ENCODE measurements at places on chromosomes 6 and 20.

DNA sequence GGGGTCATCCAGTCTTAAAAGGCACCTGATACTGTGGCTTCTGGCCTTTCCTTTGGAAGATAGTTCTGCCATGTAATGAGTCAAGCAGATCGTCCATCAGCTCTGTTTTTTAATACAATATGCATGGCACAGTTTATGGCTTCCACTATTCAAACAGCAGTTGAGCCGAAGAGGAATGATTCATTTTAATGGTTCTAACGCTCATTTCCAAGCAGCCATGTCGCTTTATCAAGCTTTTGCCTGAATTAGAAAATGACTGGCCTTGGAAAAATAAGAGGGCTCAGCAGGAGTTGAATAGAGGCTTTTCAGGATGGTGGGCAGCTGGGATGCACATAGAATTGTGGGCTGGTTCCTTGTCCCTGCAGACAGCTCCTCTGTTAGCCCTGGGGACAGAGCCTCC lies 138.1 kb downstream of the SOBP start:
- DNase-seq, result no peak

DNA sequence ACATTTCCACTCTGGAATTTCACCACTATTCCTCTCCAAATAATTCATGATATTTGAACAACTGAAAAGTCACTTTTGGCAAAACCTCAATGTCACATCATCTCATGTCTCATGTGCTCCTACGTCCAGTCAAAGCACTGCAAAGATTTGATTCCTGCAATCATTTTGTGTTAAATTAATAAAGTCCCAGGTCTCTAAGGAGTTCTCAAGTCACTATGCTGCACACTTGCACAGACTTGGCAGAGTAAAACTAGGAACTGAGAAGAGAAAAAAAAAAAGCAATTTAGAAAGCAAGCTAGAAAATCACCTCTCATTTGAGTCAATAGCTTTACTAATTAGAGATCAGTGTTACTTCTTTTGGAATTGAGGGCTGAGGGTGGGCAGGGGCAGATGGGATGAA lies 11.2 kb downstream of the TBX18 start:
- DNase-seq, result no peak

DNA sequence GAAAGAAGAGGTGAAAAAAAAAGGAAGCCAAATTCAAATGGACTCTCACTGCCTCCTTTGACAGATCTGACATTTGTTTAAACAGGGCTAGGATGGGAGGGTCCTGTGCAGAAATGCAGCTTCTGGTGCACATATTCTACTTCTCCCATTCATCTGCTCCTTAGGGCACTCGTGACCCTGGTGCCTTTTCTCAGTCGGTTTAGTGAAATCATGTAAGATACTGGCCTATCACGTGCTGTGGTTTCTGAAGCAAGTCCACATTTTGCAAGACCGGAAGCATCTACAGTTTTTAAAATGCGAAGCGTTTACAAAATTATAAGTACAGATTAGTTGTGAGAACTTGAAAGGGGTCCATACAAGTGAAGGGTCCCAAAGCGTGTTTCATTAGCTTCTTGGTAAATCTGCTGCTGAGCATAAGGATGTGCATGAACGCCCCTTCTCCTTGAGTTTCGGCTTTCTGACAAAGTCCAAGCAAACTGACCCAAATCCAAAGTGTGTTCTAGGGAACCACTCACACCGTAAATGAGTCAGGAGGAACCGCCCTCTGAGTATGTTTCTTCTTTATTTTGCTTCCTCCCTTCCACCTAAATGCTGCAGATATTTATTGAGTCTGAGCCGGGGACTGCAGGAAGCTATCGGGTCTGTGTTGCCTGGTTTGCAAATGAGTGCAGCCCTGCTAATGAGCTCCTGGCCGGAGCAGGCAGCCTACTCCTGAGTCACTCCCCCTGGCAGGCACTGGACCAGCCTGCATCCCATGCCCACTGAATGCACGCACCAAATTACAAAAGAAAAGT lies 323.8 kb upstream of the JARID2 start:
- DNase-seq, result peak; percentile 68

DNA sequence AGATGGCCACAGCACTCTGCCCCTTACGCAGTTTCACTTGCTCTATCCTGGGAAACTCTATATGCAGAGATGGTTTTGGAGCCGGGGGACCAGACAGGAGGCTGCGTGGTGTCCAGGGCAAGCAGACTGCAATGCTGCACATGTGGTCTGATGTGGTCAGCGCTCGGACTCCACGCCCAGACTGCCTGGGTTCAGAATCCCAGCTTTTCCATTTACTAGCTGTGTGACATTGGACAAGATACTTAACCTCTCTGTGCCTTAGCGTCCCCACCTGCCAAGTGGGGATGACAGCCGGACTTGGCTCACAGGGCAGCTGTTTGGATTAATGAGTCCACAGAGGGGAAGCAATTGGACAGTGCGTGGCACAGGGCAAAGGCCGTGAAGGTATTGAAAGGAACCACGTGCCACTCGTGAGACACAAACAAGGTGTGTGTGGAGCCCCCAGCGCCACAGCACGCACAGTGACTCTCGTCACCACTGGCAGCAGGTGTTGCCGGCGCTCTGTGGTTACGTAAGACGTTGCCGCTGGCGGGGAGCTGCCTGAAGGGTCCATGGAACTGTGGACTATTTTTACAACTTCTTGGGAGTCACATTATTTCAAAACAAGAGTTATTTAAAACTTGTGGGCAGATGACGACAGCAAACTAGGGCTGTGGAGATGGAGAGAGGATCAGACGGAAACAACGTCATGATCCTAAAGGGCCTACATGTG lies 201.4 kb downstream of the PREX1 start:
- DNase-seq, result no peak

GRCh38 chr20:10658876-10659632 lies 14.7 kb downstream of the JAG1 start:
- no peak for DNase-seq

GRCh38 chr20:17205084-17205813 lies 21.6 kb upstream of the PCSK2 start:
- DNase-seq, result no peak

- no peak for DNase-seq
Observed at GRCh38 chr6:63572747-63573075, 431 bp downstream of the LOC128125822 start.

Data from NCI-H526 (cell line).